ENCODE measurements at places on chromosomes 5 and 9.
A peak's percentile ranks its signal among the peaks of the same experiment; 100 is the strongest.

DNA sequence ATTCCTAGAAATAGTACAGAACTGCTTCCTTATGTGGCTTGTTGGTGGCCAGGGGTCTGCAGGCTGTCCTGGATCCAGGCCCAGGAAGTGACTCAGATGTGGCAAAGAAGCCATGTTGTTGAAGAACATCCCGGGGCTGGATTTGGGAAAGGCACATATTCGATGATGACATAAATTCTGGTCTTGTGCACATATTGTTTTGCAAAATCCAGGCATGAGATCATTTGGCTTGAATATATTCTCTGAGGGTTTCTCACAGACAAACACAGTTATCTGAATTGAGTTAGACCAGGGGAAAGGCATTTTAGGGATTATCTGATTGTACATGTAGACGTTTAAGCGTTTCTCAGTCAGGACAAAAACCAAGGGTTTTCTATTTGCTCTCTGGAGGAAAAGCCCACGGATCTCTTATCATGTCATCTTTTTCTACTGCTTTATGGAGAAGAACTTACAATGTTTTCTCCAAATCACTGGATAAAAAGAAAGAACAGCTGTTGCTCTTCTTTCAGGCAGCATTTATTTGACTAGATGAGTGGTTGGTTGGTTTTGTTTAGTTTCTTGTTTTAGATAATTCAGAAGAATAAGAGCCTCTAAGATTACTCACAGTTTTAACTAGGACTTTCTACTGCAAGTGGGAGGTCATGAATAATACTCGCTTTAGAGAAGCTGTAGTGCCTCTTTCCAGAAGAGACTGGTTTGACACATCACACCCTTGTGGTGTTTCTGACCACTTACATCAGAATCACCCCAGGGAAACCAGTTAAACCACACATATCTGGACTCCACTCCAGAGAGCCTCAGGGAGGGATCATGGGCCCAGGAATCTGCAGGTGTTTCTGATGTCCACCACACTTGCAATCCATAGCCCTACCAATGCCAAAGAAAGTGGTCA is 29.5 kb upstream of the LHFPL2 start:
- peak; percentile 24 for DNase-seq

DNA sequence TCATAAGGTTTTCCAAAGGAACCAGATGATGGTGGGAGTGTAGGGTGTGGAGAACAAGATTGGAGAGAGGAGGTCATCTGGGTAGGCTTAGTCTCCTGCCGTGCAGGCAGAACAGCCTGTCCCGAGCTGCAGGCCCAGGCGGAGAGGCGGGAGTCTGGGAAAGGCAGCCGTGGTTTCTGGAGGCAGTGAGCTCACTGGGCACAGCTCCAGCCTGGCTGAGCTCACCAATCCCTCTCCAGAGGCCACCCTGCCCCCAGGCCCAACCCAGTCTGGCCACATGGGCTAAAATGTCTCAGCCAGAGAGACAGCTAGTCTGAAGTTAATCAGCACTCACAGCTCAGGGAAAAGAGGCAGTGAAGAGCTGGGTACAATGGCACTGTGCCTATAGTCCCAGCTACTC is 12.3 kb downstream of the P4HA2 start:
- peak; percentile 94 for DNase-seq

GRCh38 chr9:118640836-118641560 is 728.2 kb downstream of the BRINP1 start:
- peak; percentile 62 for DNase-seq

DNA sequence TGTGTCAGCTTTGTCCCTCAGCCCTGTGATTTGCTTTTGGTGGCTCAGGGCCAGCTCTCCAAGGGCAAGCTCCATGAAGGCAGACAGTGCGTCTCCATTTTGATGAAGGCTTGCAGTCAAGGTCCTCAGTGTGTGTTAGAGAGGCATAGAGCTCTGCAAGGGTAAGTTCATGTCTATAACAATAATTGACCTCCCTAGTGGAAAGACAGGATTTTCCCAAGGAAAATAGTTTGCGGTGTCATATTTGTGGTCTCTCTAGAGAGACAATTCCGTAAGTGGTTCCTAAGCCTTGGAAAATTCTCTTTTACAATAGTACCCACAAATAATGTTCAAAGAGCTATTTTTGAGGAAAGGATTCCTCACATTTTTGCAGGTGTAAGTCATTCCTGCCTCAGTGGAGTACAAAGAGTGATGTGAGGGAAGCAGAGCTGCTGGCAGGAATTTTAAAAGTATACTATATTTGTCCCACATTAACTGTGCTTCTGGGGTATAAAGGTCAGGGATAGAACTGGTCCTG is 40.2 kb downstream of the SLC1A3 start:
- DNase-seq: peak; percentile 71

DNA sequence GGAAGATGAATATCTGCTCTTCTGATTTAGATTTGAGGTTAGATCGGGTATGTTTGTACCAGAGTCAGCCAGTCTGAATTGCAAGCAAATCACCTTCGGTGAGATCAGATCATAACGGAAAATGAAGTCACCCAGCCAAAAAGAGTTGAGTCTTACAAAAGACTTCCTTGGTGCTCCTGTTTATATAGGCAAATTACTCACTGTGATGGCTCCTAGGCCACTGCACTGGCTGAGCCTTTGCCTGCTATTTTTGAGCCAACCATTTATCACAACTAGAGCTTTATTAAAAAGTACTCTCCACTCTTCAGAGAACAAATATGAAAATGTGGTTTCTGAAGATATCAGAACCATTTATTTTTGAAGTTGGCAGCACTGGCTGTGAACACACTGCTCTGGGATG is 277.7 kb upstream of the PCSK5 start:
- DNase-seq: peak; percentile 27

- DNase-seq: no peak
These were observed 588.3 kb downstream of the EBF1 start for GRCh38 chr5:158511454-158511853.

DNA sequence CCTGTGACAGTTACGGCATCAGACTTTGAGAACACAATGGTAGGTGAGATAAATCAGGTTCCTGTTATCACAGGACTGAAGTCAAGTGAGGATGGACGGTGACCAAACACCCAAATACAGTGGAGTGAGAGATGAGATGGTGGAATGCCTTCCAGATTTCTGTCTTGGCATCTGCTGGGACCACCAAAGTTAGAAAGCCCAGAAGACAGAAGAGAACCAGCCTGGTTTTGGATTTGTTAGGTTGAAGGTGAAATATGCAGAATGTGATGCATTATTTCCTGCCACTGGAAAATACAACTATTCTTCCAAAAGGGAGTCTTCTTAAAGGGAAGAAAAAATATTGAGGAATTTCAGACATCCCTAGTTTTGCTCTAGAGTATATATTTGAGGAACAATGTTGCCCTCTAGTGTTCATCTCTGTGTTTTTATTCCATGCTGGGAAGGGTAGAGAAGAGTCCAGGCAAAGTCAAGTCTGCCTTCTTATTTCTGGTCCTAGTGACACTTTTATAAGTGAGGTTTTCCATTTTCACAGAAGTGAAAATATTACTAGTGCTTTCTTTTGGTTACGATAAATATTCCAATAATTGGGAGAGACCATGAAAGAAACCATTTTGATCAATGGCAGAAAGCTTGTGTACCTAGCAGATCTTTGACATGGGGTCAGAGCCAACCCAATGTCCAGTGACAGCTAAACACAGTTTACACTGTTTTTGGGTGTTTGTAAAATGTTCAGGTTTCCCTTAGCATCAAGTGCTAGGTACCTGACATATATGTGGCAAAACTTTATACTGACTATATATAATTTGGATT is 142.3 kb upstream of the ANKH start:
- DNase-seq: peak; percentile 68

GRCh38 chr9:91258451-91258850 is 103.3 kb downstream of the AUH start:
- no peak for DNase-seq

DNA sequence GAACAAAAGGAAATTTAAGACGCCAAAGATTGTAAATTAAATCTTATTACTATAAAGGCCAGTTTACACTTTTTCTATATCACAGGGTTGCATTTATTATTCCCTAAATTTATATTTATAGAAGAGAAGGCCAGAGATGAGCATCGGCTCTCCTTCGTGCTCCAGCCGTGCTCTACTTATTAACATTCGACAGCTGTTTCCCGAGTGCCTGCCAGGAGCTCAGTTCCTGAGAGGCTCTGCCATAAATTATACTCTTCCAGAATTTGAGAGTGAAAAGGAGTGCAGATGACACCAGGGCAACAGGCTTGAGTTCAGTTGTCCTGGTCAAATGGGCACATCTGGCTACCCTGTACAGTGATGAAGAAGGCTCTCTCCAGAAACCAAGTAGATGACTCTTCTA is 70.1 kb downstream of the PCSK5 start:
- no peak for DNase-seq

GRCh38 chr9:111037356-111037707 is 938 bp downstream of the LPAR1 start:
- DNase-seq: peak; percentile 18

DNA sequence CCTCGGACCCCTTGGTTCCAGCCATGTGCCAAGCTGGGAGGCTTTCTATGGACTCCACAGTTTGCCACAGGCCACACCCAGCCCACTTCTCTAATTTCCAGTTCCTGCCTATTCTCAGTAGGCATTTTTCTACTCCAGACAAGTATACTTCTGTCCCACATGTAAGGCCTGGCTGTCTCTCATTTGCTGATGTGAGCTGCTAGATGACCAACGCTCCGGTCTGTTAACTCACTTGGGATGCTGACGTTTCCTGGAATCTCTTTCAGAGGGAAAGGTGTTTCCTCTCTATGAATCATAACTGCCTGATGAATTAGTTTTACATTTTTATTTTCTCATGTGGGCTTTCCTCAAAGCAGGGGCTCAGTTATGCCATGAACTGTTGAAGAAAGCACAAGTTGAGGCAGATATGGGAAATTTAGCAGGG is 36.3 kb downstream of the ERGIC1 start:
- peak; percentile 98 for DNase-seq

DNA sequence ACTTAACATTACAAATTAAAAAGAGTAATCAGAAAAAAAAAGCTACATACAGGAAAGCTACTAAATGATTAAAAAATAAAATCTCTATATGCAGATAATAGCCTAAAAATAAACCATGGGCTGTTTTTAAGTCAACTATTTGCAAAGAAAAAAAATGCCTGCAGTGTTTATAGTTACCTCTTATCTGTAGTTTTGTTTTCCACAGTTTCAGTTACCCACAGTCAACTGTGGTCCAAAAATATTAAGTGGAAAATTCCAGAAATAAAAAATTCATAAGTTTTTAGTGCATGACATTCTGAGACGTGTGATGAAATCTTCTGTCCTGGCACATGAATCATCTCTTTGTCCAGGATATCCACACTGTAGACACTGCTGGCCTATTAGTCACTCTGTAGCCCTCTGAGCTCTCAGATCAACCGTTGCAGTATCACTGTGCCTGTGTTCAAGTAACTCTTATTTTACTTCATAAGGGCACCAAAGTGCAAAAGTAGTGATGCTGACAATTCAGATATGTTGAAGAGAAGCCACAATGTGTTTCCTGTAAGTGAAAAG is 59.2 kb downstream of the PRELID2 start:
- DNase-seq: peak; percentile 91

GRCh38 chr9:78605041-78606000 is 308.4 kb downstream of the PSAT1 start:
- no peak for DNase-seq

DNA sequence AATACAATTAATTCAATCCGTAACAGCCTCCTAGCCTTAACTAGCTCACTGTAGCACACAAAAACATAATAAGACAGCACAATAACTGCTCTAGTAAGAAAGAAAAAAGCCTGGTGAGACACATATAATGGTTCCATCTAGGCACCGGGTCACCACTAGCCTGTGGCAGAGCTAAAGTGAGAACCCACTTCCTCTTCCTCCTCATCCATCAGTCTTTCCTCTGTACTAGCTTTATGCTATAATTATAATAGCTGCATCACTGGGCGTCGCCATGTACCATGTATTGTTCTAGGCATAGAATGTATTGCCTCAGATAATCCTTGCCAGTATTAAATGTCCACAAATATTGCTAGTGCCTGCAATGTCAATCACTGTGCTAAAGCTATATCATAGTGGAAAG is 23.1 kb downstream of the ADRB2 start:
- no peak for DNase-seq

DNA sequence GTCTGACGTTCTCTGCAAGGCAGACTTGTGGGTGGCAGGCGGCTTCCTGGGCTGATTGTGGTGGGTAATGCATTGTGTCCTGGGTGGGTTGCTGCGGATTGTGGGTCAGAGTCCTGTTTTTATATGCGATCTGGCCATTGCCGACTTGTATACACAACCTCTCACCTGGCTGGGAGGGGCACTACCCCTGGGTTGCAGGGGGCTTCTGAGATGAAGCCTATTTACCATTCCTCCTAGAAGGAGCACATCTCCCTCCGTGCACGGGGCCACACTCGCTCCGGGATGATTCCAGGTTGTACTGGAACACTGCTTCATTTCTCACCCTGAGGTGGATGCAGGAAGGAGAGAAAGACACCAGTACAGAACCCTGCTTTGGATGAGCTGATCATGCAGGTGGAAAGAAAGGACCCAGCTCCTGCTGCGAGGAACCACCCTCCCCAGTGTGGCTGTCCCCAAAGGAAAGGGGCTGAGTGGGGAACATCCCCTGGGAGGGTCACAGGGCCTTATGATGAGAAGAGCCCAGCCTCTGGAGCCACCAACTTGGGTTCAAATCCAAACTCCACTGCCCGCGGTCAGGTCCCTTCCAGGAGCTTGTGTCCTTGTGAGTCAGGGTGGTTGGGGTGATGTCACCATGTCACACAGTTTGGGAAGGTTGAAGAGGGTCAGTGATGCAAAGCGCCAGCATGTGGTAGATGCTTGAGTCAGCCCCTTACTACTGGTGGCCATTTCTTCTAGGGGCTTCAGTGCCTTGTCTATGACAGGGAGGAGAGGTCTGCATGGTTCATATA is 151.8 kb upstream of the COL5A1 start:
- peak; percentile 38 for DNase-seq

DNA sequence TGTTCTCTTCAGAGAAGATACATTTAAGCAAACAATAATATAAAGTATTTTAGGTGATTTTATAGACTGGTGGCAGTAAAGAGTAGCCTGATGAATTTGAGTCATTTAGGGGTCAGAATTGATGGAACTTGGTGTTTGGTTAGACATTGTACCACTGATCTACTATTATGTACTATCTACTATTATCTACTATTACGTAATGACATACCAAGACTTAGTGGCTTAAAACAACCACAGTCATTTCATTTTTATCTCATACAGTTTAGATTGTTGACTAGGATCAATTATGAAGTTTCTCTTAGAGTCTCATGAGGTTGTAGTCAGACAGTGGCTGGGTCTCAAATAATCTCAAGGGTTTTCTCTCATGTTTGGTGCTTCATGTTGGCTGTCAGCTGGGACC is 54.0 kb downstream of the PPIP5K2 start:
- DNase-seq: no peak
